Hepatocyte (in vitro differentiated cells): ENCODE measurements at places on chromosomes 7 and 10.

DNA sequence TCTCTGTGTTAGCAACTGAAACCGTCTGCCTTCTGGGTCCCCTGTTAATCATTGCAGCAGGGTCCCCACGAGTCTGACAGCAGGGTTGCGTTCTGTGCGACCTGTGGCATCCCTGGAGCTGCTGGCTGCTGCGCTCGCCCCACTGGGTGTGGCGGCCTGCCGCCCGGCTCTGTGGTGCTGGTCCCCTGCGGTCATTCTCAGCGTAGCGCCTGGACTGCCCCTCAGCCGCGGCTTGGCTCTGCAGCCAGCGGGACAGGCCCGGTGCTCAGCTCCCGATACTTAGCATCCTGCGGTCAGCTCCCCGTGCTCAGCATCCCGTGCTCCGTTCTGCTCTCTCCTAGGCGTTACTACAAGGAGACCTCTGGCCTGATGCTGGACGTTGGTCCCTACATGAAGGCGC lies 35.0 kb downstream of the LHPP start:
- no peak for DNase-seq

- no peak for DNase-seq
These were observed 20.4 kb upstream of the HIPK2 start for GRCh38 chr7:139798221-139798620.

- no peak for DNase-seq
These were observed 114.9 kb downstream of the DPP6 start for GRCh38 chr7:154167051-154167450.

DNA sequence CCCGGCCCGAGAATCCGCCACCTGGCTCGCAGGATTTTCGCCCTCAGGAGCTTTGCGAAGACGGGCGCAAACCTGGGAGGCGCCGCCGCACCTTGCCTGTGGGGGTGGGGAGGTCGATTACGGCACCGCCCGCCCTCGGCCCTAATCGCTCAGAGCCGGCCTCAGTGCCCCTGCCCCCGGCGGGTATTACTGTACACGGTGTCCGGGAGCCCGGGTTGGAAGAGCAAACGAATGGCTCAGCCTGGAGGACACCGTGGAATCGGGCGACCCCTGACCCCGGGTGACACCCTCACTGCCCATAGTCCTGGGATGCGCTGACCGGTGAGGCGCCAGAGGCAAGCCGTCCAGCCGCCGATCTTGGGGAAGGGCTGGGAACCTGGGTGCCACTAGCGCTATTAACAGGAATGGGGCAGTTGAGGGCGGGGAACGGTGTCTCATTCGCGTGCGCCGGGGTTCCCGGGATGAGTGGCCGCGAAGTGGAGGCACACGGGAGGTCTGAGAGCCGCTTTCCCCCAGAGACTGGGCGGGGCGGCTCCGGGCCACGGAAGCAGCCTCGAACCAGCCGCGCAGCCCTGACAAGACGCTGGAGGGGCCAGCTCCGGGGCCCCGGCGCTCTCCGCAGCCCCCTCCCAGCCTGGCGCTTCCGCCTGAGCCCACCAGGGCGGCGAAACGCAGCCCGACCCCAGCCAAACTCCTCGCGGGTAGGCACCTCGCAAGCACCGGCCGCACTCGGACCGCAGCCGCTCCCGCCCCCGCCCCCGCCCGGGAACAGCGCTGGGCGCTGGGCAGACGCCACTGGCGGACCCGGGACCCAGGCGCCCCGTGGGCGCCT lies 167.5 kb downstream of the NRF1 start:
- peak; percentile 50 for DNase-seq

DNA sequence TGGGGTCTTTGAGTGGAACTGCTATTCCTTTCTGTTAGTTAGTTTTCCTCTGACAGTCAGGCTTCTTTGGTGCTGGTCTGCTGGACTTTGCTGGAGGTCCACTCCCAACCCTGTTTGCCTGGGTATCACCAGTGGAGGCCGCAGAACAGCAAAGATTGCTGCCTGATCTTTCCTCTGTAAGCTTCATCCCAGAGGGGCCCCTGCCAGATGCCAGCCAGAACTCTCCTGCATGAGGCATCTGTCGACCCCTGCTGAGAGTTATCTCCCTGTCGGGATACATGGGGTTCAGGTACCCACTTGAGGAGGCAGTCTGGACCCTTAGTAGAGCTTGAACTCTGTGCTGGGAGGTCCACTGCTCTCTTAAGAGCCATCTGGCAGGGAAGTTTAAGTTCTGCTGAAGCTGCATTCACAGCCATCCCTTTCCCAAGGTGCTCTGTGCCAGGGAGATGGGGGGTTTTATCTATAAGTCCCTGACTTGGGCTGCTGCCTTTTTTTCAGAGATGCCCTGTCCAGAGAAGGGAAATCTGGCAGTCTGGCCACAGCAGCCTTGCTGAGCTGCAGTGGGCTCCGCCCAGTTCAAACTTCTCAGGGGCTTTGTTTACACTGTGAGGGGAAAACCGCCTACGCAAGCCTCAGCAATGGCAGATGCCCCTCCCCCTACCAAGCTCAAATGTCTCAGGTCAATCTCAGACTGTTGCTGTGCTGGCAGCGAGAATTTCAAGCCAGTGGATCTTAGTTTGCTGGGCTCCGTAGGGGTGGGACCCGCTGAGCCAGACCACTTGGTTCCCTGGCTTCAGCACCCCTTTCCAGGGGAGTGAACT lies 89.7 kb upstream of the CDK6 start:
- peak; percentile 66 for DNase-seq

- DNase-seq = peak; percentile 60
These were observed 891.9 kb upstream of the MBL2 start for GRCh38 chr10:53664282-53665019.

DNA sequence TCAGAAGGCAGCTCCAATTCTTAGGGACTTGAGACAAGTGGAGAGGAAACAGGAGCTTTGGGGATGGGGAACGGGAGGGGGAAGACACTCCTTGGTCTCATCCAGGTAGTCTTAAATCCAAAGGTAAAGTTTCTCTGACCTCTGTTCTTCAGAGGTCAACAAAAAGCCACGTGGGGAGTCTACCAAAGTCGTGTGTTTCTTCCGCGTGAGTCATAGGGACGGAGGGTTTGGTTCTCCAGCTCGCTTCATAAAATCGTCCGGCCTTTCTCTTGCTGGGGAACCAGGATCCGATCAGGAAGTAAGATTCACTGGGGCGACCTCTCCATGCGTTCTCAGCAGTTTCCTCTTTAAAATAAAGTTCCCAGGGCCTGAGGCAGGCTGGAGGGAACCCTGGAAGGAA lies 275.7 kb downstream of the TCERG1L start:
- DNase-seq = peak; percentile 33

GRCh38 chr10:105149371-105149891 lies 508.3 kb downstream of the SORCS3 start:
- DNase-seq = peak; percentile 26

DNA sequence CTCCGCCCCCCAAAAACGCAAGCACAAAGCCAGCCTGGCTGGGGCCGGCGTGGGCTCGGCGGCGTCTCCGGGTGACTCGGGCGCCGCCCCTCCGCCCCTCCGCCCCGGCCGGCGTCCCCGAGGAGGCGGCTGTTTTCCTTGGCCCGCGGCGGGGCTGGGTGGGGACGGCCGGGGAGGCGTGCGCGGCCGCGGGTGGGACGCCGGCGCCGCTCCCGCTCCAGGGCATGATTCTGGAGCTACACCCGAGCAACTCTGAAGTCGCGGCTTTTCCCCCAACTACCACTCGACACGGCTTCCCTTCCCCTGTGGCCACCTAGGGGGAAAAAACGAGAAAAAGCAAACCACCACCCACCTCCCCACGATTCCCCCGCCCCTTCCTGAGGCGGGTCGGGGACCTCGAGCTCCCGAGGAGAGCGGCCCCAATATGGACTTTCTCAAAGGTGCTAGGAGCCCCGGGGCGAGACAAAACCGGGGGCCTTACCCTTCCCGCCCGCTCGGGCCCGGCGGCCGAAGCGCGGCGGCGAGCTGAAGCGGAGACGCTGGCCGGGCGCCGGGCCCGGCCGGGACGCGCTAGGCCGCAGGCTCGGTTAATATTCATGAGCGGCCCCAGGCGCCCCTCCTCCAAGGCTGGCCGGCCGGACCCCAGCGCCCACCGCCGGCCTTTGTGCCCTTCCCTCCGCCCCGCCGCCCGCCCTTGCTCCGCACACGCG lies 856 bp downstream of the ARHGAP21 start:
- peak; percentile 83 for DNase-seq

- DNase-seq = peak; percentile 23
These were observed 240.6 kb downstream of the VTI1A start for GRCh38 chr10:112687647-112688046.

- no peak for DNase-seq
These were observed 112.0 kb downstream of the WNT2 start for GRCh38 chr7:117210908-117211307.

GRCh38 chr7:75611557-75612178 lies 119.5 kb downstream of the SPDYE5 start:
- no peak for DNase-seq

DNA sequence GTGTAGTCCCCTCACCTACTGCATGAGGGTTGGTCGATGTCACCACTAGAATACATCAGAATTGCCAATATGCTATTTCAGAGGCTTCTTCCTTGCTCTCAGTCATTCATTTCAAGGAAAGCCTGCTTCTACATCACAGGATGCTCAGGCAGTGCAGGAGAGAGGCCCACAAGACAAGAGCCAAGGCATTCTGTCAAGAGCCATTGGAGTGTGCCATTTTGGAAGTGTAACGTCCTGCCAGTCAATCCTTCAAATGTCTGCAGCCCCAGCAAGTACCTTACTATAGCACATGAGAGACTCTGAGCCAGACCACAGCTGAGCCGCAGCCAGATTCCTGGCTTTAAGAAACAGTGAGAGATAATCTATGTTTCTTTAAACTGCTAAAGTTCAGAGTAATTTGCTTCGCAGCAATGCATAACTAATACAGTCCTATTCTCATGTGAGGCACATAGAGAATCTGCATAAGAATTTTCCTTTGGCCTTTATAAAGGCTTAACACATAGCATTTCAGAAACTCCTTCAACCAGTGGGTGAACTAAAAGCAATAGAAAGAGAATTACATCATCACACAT lies 166.5 kb upstream of the GNAI1 start:
- no peak for DNase-seq

DNA sequence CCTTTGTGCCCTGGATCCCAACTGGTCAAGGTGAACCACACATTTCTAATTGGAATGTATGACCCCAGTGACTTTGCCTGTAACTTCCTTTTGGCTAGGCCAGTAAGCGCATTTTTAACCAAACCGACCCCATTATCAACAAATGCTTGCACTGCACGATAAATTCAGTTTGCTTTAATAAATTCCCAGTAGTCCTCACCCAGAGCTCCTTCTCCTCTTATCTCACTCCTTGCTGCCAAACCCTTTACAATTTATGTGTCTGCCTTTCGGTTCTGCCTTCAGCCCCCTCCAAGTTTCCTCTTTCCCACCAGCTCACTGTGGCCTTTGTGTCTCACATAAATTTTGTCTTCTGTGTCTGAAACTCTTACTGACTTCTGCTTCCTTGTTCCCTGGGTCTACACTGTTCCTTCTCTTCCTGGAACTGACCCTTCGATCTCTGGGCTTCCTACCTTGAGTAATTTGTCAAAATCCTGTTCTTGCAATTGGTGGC lies 59.0 kb downstream of the TBXAS1 start:
- no peak for DNase-seq

- DNase-seq = peak; percentile 67
These were observed 1288.5 kb downstream of the GATA3 start for GRCh38 chr10:9342885-9343570.

GRCh38 chr7:44733708-44734481 lies 14.8 kb upstream of the ZMIZ2 start:
- DNase-seq = no peak

GRCh38 chr7:2529161-2530070 lies 9.8 kb downstream of the LFNG start:
- no peak for DNase-seq
